Activated CD8-positive, alpha-beta T cell treated with anti-CD3 and anti-CD28 coated beads for 36 hours (primary cell): ENCODE measurements at places on chromosomes 5 and 9.

- no peak for DNase-seq
These were observed 412.6 kb upstream of the CTNND2 start for GRCh38 chr5:12316812-12317211.

GRCh38 chr9:92706218-92706940 is 36.4 kb upstream of the IPPK start:
- DNase-seq: peak; percentile 75

DNA sequence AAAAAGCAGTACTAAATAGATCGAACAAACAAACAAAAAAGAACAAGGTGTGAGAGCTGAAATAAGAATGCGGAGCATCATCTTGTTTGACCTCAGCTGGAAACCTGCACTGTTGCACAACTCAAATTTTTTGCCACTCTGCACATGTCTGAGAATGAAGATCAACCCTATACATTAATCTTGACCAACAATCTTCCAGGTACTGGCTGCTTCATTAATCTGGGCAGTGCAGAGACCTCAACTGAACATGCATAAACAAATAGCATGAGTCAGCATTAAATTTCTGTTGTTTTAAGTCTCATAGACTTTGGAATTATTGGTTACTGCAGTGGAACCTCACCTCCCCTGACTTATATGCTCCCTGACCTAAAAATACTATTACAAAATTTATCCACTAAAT is 114.6 kb upstream of the FTMT start:
- no peak for DNase-seq

GRCh38 chr9:26768145-26768544 is 124.5 kb downstream of the CAAP1 start:
- DNase-seq: no peak

DNA sequence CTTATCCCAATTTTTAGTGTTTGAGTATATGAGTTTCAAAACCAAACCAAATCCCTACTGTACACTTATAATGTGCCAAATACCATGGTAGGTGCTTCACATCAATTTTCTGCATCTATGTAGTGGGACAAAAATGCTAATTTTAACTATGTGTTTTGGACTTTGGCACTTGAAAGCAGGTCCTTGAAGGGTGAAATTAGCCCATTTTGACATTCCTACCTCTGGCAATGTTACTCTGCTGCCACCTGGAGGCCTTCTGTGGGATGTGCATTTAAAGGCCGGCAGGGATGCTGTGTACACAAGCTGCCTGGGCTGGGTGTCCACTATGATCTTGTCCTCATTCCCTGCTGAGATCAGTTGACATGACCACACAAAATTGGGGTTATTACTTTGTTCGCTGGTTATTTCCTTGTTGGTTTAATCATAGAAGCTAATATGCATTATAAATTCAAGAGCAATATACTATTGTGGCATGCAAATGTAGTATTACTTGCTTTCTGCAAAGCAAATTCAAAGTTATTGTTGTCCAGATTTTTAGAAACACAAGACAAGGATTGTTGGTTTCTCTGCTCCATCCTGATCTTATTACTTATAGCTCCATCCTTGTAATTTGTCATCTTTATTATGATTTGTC is 166.8 kb downstream of the ARHGEF28 start:
- peak; percentile 82 for DNase-seq

DNA sequence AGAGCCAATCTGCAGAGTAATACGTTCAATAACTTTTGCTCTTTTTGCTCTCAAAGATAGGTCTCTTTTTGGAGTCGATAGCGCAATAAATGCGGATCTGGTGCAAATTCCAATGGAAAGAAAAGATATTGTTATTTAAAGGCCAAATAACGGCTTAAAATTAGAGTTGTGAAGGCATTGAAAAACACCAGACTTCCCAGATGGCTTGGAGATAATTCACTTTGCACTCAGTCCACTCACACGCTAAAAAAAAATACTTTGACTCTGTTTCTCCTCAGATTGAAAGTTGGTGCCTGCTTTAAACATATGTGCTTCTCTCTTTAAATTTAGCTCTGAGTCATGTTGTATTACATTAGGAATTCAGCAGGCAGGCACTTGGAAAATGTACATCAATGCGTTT is 19.5 kb upstream of the MED27 start:
- no peak for DNase-seq

GRCh38 chr9:20980832-20981455 is 50.5 kb downstream of the HACD4 start:
- no peak for DNase-seq

DNA sequence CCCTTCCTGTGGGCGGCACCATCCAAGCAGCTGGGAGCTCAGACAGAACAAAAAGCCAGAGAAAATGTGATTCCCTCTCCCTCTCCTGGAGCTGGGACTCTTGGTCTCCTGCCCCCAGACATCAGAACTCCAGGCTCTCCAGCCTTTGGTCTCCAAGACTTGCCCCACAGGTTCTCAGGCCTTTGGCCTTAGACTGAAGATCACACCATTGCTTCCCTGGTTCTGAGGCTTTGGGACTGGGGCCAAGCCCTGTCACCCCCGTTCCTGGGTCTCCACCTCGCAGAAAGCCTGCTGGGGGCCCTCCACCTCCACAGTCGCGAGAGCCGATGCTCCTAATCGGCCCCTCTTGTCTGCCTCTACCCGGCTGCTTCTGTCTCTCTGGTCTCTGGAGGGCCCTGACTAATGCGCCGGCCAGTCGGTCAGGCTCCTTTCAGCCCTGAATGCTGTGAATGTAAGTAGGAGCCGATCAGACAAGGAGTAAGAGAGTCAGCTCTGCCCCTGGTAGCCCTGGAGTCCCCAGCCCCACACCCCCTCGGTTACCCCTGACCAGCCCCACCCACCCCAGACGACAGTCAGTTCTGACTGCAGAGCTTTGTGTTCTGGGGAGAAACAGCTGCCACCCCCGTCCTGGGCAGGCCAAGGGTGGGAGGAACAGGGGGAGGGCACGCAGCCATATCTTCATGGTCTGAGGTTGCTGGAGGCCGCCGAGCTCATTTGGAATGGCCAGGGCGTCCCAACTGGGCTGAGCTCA is 57.5 kb downstream of the VAV2 start:
- no peak for DNase-seq

GRCh38 chr5:139726248-139726647 is 69.4 kb upstream of the PSD2 start:
- DNase-seq: no peak

- peak; percentile 30 for DNase-seq
These were observed 473 bp downstream of the ZBTB34 start for GRCh38 chr9:126860757-126861466.

DNA sequence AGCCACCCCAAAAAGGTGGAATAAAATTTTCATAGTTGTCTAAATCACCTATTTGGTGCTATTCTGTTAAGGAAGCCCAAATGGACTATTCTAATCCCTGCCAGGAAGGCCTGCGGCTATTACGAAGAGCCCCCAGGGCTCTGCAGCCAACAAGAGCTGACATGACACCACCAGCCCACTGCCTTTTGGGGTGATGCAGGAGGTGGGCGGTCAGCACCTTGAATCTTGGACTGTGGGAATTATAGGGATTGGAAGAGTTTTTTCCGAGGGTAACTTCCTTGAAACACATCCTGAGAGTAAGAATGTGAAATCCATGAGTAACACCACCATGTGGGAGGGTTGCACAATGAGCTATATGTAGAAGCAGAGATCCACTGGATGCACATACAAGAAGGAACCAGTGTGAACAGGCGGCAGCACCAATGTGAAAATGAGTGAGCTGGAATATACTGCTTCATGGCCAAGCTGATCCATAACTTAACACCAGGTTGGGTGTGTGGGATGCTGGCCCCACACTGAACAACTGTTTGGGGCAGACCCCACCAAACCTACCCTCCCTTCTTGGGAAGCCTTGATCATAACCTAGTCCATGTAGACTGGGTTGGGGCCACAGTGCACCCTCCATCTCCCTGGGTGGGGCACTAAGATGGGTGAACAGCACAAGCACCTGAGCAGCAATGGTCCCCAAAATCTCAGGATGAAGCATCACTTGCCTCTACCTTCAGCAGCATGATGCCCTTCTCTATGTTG is 239.0 kb downstream of the FSTL4 start:
- no peak for DNase-seq

GRCh38 chr5:51652980-51653379 is 269.7 kb downstream of the ISL1 start:
- no peak for DNase-seq

DNA sequence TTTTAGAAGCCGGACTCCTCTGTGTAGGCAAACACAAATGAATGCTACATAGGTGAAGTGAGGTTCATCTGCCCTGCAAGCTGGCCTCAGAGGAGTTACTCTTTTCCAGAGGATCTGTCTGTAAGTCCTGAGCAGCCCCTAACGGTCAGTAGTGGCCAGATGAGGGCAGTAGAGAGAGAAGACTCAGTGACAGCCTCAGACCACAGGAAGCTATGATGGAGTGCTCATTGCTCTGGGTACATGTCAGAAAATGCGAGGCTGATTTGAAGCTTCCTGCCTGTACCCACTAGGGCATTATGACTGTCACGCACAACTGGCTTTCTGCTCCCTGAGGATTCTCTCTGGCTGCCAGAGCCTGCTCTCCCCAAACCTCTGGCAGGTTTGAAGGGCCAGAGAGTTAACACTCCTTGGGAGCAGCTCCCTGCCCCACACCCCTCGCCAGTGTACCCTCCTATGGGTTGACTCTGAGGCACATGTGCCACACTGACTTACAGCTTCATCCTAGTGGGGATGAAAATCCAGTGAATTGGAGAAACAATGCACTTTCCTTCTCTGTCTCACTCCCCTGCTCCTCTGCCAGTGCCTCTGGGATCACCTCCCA is 141.5 kb downstream of the GABRG2 start:
- DNase-seq: peak; percentile 36

DNA sequence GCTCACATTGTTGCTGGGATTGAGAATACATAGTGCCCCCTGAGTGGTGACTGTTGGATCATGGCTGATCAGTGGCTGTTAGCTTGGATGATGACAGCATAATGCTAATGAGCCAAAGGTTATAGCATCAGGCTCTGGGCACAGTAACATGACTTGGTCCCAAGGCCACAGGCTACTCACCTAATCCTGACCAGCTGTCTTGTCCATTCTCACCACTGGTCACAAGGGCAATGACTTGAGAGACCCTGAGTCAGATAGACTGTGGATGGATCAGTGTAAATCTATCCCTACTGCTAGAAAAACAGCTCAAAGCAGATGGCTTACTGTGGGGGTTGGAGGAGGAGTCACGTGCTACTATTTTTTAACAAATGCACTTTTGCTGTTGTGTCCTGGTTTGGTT is 74.7 kb downstream of the AOPEP start:
- no peak for DNase-seq

DNA sequence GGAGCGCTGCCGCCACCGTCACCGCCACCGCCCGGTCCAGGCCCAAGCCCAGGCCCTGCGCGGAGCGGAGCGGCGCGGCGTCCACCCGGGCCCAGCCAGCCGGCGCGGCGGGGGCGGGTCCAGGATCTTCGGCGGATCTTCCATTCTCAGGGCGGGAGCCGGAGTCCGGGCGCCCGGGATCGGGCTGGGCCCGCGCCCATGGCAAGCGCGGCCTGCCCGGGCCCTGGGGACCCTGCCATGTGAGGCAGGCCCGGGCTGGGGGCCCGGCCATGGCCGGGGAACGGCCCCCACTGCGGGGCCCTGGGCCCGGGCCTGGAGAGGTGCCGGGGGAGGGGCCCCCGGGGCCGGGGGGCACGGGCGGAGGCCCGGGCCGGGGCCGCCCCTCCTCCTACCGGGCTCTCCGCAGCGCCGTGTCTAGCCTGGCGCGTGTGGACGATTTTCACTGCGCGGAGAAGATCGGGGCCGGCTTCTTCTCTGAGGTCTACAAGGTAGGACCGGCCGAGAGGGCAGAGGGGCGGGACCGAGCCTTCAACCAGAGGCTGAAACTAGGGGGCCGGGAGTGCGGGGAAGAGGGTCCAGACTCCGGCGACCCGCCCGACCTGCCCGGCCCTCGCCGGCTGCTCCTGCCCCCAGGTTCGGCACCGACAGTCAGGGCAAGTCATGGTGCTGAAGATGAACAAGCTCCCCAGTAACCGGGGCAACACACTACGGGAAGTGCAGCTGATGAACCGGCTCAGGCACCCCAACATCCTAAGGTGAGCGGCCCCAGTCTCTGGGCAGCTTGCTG is 482 bp downstream of the TESK1 start:
- DNase-seq: peak; percentile 62

- DNase-seq: no peak
These were observed 57.2 kb downstream of the WDR70 start for GRCh38 chr5:37436146-37436934.

DNA sequence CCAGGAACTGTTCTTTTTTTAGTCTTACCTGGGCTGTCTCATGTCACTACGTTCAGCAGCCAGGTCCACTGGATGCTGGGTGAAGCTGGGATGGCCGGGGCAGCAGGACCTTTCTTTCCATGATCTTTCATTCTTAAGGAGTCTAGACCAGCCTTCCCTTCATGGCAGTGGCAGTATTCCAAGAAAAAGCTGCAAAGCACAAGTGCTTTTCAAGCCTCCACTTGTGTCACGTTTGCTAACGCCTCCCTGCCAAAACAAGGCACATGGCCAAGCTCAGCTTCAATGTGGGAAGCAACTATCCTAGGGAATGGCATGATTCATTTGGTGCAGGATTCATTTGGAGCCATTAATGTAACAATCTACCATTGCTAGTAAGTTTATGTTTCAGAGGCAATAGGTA is 94.8 kb downstream of the RCL1 start:
- DNase-seq: no peak

DNA sequence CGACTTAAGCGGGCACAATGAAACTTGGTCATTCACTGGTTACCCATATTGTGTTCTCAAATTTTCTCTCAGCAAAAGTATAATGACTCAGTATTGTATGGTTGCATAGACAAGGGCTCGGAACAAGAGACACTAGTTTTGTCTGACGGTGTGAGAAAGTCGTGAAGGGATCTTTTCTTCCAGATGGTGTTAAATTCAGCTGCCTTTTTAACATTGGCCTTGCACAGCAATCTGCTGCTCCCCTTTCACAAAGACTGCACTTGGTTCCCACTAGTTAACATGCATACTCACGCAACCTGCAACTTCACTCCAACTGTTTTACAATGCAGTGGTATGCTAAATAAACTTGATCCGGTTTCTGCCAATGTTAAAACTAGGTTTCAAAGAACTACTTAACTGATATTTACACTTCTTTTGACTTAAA is 219.2 kb downstream of the MEF2C start:
- DNase-seq: no peak

DNA sequence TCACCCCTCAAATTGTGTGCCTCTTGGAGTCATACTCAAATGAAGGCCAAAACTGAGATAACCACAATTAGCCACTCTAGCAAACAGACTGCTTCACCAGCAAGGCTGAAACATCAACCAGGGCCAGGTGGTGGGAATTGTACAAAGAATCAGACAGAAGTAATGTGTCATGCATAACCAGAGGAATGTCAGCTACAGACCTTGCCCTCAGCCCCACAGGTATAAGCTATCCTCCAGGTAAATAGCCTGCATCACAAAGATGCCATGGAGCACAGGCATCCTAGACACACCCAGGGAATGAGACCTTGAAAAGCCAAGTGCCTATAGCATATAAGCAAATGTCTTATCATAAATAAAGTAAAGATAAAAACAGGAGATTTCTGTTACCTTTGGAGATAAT is 242.7 kb downstream of the CETN3 start:
- DNase-seq: no peak
